ENCODE measurements at places on chromosomes 6 and 20. TPM values are rescaled to one million over a fixed set of nuclear protein-coding genes. Genes with fewer than 3 reads are reported as not detected.

The BTNL2 gene
- total RNA-seq, result not detected

The HAO1 gene
- not detected for total RNA-seq

DNA sequence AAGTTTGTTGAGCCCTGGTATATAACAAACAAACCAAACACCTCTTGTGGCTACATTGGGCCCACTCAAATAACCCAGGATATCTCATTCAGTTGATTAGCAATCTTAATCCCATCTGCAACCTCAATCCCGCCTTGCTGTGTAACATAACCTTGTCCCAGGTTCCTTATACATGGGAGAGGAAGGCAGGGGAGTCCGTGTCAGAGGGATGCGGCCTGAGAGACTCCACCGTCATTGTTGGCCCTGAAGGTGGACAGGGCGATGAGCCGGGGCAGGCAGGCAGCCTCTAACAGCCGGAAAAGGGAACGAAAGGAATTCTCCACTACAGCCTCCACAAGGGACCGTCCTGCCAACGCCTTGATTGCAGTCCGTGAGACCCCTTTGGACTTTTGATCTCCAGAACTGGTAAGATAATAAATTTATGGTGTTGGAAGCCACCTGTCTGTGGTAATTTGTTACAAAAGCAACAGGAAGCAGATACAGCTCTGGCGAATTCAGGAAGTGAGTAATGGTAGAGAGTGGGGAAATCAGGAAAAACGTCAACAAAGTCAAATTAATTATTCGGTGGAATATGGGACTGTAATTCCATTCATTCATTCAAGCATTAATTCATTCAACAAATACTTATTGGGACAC is 124.5 kb upstream of the SALL4 start:
- DNase-seq, result no peak

DNA sequence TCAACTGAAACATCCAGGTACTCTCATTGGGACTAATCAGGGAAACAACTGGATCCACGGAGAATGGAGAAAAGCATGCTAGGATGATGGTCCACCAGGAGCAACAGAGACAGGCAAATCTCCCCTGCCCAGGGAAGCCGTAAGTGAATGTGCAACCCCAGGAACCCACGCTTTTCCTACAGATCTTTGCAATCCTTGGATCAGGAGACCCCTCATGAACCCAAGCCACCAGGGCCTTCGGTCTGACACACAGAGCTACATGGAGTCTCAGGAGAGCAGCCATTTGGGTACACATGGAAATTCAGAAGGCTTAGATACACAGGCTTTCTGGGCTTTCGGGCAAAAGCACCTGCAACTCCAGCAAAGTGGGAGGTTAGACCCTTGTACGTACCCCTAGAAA is 122.1 kb upstream of the PTCHD4 start:
- no peak for DNase-seq

DNA sequence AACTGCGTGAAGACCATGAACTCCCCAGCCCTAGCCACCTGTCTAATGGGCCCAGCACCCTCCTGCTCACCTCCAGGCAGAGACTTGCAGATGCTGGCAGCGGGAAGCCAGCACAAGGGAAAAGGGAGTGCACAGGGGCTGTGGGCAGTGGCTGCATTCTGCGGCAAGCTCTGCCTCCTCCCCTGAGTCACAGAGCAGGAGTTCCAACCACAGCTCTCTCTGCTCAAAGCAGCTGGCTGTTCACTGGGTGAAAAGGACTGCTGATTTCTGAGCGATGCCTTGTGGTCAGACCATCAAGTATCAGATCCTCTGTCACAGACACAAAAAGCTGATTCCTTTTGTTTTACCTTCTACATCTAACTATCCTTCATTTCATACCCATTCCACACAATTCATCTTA is 10.5 kb downstream of the NKX2-2 start:
- peak; percentile 3 for DNase-seq

DNA sequence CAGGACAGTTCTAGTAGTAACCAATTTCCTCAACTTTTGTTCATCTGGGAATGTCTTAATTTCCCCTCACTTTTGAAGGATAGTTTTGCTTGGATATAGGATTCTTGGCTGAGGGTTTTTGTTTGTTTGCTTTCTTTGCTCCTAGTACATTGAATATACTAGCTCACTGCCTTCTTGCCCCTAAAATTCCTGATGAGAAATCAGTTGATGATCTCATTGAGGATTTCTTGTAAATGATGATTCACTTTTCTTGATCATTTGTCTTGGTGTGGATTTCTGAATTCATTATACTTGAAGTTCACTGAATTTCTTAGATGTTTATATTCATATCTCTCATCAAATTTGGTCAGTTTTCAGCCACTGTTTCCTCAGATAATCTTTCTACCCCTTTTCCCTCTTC is 49.1 kb upstream of the PRDM1 start:
- peak; percentile 63 for DNase-seq

- DNase-seq, result no peak
These were observed 968 bp upstream of the CCN5 start for GRCh38 chr20:44714102-44714700.

GRCh38 chr6:64376394-64376793 is 740.8 kb downstream of the PHF3 start:
- DNase-seq, result no peak

The EPB41L2 gene
- total RNA-seq, result 44.5 TPM

The KIF13A gene
- 68.7 TPM for total RNA-seq

GRCh38 chr6:123306334-123306733 is 310.3 kb downstream of the CLVS2 start:
- no peak for DNase-seq

DNA sequence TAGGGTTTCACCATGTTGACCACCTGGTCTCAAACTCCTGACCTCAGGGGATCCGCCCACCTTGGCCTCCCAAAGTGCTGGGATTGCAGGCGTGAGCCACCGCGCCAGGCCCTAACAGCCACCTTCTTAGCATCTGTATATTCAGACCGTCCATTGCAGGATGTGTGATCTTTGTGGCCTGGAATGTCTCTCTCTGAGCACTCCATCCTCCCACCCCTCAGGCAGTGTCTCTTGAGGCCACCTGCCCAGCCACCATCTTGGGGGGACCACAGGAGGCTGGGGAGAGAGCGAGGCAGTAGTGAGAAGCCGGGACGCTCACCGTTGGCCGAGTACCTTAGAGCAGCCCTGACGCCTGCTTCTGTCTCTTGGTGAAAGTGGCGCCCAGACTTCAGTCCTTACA is 18.8 kb downstream of the DNAJC5 start:
- DNase-seq, result no peak

The GJA10 gene
- not detected for total RNA-seq

DNA sequence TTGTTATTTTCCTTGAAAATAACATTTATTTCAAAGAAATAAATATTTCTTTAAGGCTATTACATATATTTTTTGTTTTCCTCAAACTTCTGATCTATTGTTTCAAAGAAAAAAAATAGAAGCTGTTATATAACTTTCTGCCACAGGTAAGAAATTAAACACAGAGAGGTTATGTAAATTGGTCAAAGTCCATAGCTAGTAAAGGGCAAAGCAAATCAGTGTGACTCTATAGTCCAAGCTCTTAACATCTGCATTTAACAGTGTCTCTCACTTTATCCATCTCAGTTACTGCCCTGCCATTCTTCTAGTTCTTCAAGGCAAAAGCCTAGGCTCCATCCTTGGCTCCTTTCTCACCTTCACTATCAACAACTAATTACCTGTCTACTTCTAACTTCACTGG is 57.1 kb downstream of the RWDD2A start:
- DNase-seq, result no peak

DNA sequence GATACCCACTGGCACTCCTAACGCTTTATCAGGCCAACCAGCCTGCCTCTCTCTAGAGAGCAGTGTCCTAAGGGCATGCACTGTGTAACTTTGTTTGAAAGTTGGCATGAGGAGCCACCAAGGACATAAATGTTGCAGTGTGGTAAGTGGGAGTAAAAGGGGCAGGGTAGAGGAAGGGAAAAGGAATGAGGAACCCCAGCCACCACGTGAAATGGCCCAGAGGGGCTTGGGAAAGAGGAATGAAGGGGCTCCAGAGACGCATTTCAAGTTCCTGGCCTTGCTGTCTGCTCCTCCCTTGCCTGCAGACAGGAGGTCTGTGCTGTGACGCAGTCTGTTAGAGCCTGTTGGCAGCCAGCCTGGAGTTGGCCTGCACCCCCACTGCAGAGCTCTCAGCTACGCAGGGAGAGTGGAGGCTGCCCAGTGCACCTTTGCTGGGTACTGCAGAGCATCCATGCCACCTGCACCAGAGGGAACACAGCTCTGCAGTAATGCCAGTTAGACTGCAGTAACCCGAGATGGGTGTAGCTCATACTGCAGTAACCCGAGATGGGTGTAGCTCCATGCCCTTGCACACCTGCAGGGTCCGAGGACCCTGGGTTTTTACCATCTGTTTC is 86.8 kb upstream of the SNAP25 start:
- DNase-seq, result no peak

GRCh38 chr20:61799394-61799923 is 266.2 kb downstream of the TAF4 start:
- DNase-seq, result no peak

The MYT1 gene
- not detected for total RNA-seq

DNA sequence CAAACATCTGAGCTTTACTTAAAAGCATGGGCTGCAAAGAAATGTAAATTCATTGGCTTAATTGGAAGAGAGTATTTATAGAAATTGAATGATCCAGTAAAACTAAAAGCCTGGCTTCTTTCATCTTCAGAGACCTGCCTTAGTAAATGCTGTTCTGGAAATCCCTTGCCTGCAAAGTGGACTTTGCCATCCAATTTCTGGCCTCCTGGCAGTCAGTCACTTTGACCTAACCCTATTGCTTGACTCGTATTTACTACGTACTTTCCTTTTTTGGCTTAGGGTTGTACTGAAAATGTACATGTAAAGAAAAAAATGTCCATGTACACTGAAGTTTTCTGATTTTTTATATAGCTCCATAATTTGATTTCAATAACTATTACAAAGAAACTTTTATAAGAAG is 47.1 kb downstream of the E2F3 start:
- no peak for DNase-seq

The CCM2L gene
- not detected for total RNA-seq

DNA sequence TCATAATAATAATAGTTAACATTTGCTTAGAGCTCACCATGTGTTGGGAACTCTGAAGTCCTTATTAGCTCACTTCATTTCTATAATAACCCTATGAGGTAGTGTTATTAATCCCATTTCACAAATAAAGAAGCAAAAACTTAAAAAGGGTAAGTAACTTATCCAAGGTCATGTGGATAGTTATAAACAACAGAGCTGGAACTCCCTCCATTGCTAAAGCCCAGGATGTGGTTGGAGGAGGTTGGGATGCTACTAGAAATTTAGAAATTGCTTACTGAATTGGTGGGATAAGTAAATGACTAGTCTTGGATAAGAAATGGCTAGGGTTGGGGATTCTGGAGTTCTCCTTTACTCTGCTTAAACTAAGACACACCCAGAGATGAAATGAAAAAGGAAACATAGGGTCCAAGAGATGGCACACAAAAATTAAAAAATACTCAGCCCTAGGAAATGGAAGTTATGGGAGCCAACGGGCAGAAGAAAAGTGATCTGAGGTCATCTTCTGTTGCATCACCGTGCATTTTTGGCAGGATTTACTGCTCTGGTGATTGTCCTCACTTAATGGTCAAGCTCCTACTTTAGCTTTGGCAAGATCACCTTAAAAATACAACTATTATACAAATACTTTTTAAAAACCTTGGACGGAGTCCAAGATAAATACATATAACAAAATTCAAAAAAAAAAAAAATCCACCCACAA is 7.7 kb upstream of the CLIC5 start:
- no peak for DNase-seq

GRCh38 chr6:50791900-50792508 is 26.7 kb upstream of the TFAP2B start:
- peak; percentile 24 for DNase-seq

DNA sequence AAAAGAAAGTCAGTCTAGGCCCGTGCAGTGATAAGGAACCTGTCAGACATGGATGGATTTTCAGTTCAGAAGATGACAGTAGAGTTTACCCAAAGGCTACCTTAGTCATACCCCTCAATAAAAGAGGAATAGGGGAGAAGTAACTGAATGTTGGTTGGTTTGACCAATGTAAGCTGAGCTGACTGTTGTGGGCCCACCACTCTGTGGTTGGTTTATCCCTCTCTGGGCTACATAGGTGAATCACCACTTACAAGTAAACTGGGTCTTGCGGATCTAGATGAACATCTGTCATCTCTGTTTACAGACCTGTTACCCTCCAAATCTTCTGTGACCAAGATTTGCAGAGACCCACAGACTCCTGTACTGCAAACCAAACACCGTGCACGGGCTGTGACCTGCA is 37.2 kb upstream of the MYLK2 start:
- no peak for DNase-seq

- no peak for DNase-seq
These were observed 16.4 kb downstream of the RREB1 start for GRCh38 chr6:7124114-7124513.

The COL20A1 gene
- total RNA-seq, result not detected

The PSMB9 gene
- 5.5 TPM for total RNA-seq

- no peak for DNase-seq
These were observed 162.7 kb downstream of the GRM4 start for GRCh38 chr6:33983109-33983716.

DNA sequence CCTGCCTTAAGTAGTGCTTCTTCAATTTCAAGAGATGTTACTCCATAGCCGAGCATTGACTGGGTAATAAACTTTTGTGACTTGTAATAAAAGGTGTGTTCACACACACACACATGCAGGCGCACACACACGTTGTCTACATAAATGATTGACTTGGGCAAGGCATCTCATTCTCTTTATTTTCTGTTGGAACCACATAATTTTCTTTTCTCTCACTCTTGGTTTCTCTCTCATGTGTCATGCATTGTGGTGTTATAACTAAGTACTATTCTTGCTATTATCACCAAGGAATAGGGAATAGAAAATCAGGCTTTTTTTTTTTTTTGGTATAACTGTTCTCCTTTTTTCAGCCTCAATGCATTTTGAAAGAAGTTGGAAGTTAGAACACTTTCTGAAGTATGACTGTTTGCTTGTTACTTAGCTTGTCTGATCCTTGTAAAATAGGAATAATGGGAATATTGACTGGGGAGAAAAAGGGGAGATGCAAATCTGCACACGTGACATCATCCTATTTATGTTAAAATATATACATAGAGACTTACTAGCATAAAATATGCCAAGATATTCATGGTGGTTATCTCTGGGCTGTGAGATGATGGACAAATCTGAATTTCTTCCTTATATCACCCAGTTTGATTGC is 26.1 kb upstream of the CD83 start:
- DNase-seq, result no peak

DNA sequence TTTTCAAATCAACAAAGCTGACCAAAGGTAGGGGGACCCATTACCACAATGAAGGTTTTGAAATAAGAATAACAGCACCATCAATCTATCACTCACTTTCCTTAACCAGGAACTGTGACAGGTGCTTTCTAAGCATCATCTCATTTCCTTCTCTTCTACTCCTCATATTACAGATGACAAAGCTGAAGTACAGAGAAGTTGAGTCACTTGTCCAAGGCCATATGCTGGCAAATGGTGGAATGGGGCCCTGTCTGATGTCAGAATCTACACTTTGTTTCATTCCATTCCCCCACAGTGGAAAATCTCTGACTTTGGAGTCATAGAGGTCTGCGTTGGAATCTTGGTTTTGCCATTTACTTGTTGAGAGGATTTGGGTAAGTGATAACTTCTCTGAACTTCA is 222.5 kb upstream of the LRFN2 start:
- DNase-seq, result peak; percentile 38

The KIF6 gene
- total RNA-seq, result not detected

- peak; percentile 34 for DNase-seq
These were observed 9.4 kb downstream of the DCBLD1 start for GRCh38 chr6:117491916-117492315.
